ENCODE measurements at places on chromosomes 1 and 21. TPM values are rescaled to one million over a fixed set of nuclear protein-coding genes. Genes with fewer than 3 reads are reported as not detected.

DNA sequence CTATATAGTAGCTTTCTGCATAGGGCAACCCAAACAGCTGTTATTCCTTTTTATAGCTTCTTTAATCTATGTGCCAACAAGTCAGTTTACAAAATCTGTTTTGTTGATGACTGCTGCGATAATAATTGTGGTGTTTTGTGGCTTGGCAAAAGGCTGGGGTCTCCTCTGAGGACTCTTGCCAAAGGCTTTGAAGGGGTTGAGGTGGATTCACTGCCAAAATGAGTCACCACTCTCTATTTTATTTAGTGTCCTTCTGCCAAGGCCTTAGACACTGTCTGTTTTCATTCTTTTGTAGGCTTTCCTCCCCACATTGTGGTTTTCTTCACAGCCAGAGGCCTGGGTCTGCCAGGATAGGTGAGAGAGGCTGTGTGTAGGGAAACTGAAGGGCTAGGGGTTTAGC lies 161.8 kb downstream of the NFIA start:
- DNase-seq = peak; percentile 81

DNA sequence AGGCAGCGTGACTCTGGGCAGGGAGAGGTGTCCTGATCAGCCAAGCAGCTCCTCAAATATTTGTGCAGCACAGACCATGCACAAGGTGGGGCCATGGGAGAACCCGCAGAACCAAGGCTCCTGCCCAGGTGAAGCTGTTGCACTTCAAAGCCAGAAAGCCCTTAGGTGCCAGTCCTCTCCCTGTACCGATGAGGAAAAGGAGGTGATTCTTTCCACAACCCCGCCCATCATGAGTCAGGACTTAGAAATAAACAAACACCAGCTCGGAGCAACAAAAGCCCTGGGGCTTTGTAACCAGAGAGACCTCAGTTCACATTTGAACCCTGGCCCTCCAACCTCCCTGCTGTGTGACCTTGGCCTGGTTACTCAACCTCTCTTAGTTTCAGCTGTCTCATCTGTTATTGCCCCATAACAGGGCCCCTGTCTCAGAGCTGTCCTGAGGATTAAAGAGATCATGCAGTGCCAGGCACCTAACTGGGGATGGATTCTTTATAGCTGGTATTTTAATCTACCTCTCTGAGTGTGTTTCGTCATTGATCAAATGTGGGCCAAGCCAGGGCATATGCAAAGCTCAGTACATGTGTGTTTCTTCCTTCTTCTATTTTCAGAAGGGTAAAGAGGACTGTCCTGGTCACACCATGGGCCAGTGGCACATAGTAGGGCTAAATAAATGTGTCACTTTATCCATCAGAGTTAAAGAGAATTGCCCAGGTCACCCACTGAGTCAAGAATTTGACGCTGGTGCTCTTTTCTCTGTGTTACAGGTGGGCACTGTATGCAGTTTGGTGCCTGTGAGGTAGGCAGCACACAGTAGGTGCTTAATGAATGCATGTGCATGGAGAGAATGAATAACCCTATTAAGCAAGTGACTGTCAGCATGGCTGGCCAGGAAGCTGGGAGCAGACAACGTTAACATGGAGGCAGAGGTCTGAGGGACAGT lies 1.4 kb downstream of the LDLRAD1 start:
- peak; percentile 44 for DNase-seq

DNA sequence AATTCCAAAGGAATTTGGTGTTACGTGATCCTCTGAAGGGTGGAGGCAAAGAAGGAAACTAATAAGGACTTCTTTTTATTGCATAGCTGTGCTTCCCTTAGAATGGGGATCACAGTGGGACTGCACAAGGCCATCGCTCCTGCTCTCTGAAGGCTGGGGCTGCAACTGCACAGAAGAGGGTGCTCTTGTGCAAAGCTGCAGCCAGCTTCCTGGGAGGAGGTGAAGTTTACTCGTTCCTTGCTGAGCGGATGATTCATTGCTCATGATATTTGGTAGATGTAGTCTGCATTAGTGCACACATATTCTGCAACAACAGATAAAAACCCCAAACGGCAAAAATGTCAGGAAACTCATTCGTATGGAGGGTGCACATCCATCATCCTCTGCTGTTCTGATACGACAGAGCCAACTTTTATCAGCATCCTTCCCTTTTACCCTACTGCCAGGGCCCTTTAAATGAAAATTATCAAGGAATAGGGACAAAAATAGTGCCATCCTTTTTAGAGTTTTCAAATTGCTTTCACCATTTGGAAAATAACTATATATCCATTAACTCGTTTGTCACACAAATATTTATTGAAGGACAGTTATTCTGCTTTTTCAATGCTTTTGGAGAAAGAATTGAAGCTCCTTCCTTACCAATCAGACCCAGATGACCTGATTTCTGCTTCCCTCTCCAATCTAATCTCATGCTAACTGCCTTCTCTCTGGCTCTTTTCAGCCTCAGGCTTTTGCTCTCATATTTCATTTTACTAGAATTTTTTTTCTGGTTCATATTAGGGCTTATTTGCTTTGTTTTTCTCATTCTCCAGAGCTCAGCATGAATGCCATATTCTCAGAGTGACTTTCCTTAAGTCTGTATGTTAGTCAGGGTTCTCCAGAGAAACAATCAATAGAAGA lies 263.6 kb downstream of the DUSP10 start:
- peak; percentile 90 for DNase-seq

DNA sequence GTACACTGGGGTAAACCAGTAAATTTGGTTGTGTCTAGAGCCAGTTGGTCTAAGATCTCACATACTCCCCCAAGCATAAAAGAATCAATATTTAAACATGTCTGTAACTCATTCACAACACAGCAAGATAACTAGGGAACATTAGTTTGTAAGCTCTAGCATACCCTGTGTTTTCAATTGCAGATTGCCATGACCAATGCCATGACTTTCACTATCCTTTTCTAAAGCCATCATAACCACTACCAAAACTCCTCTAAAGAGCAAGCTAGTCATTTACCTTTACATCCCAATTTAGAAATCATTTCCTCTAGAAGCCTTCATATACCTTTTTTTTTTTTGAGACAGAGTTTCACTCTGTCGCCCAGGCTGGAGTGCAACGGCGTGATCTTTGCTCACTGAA lies 56.5 kb upstream of the PLA2G4A start:
- no peak for DNase-seq

GRCh38 chr1:78036450-78036849 lies 9.3 kb upstream of the GIPC2 start:
- no peak for DNase-seq

The ZSWIM5 gene
- 1.8 TPM for total RNA-seq

The PLA2G2C gene
- total RNA-seq = not detected

Data from Daoy (cell line).